NCI-H1694 (cell line): ENCODE measurements at places on chromosomes 5 and 9.

DNA sequence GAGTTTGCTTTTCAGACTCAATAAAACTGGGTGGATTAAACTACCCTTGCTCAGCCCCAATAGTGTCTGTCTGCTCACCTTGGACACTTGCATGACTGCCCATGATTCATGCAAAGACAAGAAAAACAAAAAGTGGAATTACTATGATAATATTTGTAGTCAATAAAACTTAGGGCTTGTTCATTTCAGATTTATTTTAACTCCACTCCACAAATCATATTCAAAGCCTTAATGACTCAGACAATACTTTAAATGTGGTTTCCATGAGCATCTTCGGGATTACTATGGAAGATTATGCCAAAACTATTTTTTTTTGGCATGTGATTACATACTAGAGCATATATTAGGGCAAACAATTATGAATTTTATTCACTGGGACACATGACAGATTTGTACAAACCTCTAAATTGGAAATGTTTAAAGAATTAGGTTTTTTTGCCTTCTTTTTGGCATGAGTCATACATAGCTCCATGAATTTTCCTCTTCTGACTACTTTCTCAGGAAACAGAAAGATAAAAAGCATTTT is 468.9 kb downstream of the ACTL7B start:
- DNase-seq = no peak

- no peak for DNase-seq
Observed at GRCh38 chr9:98368366-98369065, 113.1 kb upstream of the TBC1D2 start.

DNA sequence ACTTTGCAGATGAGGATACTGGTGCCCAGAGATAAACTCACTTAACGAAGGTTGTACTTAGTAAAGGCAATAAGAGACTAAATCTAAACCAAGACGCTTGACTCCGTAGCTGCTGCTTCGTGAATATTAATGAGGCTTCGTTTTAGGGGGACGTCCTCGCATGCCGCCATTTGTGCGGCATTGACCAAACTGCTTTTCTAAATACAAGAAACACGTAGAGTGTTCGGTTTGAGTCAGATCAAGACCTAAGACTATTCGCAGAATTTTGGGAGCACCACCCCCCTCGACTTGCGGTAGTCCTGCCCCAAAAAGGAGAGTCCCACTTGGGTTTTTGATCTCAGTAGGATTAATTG is 1.1 kb downstream of the NPM1 start:
- no peak for DNase-seq

GRCh38 chr9:96680812-96681499 is 25.8 kb upstream of the PRXL2C start:
- no peak for DNase-seq

- no peak for DNase-seq
Observed at GRCh38 chr9:86637515-86637914, 283.3 kb upstream of the TUT7 start.
